Hematopoietic multipotent progenitor cell treated with erythropoietin and hydrocortisone succinate and interleukin-3 and kit ligand, for 6 days (in vitro differentiated cells): ENCODE measurements at places on chromosomes 1 and 21.

DNA sequence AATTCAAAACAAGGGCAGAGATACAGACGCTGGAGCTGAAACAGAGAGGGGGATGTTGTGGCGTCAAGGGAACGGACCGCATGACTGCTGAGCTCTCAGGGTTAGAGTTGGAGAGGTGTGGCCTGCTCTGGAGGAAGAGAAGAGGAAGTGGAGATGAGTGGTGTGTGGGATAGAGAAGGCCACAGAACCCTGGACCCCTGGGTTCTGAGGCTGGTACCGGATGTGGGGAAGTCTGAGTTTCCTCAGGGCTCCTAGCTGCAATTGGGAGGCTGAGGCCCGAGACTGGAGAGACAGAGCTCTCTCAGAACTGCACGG is 1.8 kb downstream of the BCAN start:
- DNase-seq: peak; percentile 64

GRCh38 chr1:113439277-113439670 is 49.0 kb downstream of the MAGI3 start:
- no peak for DNase-seq

- DNase-seq: no peak
These were observed 10.1 kb downstream of the HLX start for GRCh38 chr1:220889333-220889732.

GRCh38 chr1:10211805-10212410 is 1.5 kb downstream of the KIF1B start:
- DNase-seq: peak; percentile 8

DNA sequence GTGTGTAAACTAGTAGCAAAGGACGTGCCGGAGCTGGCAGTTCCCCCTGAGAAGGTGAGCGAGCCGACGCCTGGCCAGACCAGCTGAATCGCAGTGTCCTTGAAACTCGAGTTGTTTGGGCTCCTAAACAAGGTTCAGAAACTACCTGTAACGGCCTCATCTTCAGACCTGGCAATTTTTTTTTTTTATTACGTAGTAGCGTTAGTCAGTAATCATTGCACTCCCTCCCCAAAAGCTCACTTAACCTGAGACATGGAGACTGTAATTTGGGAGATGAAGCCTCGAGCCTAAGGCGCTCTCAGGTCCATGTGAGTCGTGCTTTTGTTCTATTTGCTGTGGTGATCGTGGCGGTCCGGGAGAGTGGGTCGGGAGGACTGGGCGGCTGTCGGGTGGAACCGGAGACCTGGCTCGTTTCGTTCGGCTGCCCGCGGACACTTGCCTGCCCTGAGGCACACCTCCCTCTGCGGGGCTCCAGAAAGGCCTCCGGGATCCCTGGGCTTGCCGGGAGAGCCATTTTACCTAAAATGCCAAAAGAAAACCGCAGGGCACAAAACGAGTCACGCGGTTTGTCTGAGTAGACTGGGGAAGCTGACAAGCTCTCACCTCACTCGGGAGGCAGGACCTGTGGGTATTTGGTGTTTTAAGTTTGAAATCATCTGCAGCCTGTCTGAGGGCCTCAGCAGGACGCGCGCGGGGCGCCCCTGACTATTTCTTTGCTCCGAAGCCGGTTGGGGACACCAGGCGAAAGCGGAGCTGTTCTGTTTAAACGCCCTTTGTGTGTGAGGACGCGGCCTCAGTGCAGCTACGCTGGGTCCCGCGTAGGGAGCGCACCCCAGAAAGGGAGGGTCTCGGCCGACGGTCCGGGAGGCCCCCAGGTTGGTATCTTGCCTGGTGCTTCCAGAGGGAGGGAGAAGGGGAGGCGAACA is 722 bp downstream of the LHX8 start:
- peak; percentile 9 for DNase-seq
